ENCODE measurements at places on chromosomes 4 and X. TPM values are rescaled to one million over a fixed set of nuclear protein-coding genes. Genes with fewer than 3 reads are reported as not detected.

CSTF2 gene
- 16.1 TPM for total RNA-seq

PABPC1L2B gene
- 21.7 TPM for total RNA-seq

NPY5R gene
- total RNA-seq = 5.6 TPM

BEX5 gene
- total RNA-seq = 27.0 TPM

TMSB15A gene
- not detected for total RNA-seq

FATE1 gene
- total RNA-seq = 2.7 TPM

HTR2C gene
- total RNA-seq = 3.7 TPM

- no peak for DNase-seq
Measured at GRCh38 chr4:126776361-126776760, 856.4 kb upstream of the INTU start.

GRCh38 chr4:61860376-61860775 is 660.2 kb downstream of the ADGRL3 start:
- no peak for DNase-seq

DNA sequence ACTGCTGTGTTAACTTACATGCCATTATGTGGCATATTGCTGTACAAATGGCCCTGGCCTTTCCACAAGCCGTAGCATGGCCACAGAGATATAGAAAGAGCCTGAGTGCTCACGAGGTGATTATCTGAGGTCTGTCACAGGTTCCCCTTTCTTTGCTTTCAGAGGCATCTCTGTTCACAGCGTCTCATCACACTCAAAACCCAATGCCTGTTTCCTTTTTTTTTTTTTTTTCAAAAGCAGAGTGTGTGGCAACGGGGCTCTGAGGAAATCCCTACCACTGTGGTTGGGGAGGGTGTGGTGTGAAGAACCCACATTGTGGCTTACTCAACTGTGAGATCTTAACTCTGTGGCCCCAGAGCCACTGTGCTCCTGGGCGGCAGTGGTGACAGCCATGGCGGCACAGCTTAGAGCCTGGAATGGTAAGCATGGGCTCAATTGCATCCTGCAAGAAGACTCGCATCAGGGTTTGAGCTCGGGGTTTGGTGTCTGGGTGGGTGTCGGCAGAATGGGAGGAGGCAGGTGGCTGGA is 30.8 kb downstream of the RTL5 start:
- DNase-seq = no peak

DNA sequence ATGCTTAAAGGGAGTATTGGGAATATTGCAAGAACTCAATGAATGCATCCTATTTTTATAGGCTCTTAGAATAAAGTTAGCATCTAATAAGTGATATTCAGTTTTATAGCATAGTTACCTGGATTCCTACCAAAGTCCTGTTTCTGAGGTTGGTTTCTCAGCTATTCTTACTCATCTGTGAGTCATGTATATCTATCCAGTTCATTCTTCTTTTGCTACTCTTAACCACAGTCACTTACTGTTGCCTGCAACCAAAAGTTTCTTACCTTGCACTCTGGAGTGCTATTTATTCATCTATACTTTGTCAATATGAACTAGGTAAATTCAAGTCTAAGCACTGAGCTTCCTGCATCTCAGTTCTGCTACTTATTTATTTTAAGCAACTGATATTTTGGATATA is 322.5 kb downstream of the HS3ST1 start:
- no peak for DNase-seq

- no peak for DNase-seq
Measured at GRCh38 chrX:50180073-50180940, 20.5 kb downstream of the AKAP4 start.

GRCh38 chr4:73589261-73589847 is 30.9 kb downstream of the RASSF6 start:
- no peak for DNase-seq

DNA sequence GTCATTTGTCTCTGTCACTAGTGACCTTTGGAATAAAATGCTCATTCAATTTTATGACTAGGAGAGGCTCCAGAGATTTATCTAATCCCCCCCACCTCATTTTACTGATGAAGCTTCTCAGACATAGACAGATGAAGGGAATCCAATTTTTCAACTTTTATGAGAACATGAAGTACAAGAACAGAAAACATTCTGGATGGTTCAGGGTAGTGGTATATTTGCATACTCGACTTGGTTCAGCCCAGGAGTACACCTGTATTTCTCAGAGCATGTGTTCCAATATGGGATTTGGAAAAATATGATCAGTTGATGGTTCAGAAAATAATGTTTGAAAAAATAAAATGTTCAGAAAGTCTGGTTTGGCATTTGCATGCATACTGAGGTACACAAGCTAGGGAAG is 131.4 kb upstream of the GALNT7 start:
- DNase-seq = no peak

DNA sequence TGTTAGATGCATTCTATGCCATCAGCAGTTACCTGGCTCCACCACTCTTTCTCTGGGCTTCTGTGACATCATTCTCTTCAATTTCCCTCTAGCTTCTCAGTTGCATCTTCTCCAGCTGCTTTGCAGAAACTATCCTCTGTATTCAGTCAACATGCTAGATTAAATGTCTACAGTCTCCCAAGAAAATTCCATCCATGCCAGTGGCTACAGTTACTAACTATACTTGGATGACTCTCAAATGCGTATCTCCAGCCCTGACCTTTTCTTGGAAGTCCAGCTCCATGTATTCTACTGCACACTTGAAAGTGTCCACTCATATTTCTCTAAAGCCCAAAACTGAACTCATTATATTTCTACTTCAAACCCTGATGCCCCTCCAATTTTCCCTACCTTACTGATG is 232.3 kb upstream of the TENM3 start:
- DNase-seq = no peak

DNA sequence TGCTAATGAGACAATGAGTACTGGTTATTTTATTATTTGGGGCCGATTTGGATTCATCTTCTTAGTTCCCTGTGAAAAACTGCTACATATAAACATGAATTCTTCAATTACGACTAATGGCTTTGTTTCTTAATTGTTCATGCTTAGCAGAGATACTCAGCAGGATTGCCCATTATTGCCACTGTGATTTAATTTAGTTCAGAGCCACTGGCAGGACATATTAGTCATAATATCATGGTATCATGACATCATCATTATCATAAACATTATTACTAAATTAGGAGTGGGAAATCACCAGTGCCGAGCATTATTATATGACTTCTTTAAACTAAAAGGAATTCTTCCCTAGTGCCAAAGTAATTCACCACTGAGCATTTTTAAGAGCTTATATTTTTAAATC is 201.4 kb downstream of the SPOCK3 start:
- no peak for DNase-seq

DNA sequence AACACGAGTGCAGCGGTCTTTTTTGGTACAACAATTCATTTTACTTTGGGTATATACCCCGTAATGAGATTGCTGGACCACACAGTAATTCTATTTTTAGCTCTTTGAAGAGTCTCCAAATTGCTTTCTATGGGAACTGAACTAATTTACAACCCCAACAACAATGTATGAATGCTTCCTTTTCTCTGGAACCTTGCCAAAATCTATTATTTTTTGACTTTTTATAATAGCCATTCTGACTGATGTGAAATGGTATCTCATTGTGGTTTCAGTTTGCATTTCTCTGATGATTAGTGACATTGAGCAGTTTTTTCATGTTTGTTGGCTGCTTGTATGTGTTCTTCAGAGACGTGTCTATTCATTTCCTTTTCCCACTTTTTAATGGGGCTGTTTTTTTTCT is 240.8 kb downstream of the STK32B start:
- DNase-seq = no peak

DNA sequence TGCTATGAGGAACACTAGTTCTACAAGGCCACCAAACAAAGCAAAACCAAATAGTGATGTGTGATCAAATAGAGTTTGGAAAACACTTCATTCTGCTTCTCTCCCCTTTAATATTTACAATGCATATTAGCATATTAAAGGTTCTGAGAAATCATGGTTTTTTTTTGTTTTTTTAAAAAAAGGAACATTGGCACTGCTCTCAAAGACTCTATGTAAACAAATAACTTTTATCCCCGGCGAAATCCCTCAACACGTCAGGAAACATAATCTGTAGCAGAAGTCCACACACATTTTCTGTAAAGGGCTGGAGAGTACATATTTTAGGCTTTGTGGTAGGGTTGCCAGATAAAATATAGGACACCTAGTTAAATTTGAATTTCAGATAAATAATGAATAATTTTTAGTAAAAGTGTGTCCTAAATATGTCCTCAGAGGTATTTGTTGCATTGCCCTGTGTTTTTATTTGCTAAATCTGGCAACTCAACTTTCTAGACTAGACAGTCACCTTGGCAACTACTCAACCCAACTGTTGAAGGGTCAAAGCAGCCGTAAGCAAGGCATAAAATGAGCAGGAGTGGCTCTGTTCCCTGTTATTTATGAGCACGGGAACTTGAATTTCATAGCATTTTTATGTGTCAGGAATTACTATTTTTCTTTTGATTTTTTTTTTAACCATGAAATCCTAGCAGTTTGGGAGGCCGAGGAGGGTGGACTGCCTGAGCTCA is 8.6 kb downstream of the SPATA4 start:
- no peak for DNase-seq

- DNase-seq = no peak
Measured at GRCh38 chrX:154096140-154097002, 1.1 kb downstream of the MECP2 start.

GRCh38 chr4:99028187-99028586 is 32.7 kb downstream of the METAP1 start:
- DNase-seq = no peak

DNA sequence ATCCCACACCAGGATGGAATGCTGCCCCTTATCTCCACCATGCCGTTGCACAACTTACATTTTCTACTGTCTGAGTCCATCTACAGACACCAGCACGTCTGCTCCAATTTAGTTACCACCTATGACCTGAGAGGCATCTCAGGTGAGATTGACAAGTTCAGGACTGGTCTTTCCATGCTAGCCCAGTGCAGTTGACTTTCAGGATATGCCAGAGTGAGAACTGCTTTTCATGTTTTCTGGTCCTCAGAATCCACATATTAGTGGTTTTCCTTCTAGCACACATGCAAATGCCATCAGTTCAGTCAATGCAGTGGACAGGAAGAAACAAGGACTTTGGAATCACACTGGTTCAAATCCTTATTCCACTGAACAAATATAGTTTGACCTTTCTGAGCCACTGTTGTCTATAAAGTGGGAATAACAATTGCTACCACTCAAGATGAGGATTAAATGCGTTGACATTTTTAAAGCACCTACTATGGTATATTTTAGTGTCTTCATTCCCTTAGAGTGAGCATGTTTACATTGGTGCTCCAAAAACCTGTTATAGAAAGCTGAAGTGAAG is 38.1 kb upstream of the ANXA3 start:
- no peak for DNase-seq

DNA sequence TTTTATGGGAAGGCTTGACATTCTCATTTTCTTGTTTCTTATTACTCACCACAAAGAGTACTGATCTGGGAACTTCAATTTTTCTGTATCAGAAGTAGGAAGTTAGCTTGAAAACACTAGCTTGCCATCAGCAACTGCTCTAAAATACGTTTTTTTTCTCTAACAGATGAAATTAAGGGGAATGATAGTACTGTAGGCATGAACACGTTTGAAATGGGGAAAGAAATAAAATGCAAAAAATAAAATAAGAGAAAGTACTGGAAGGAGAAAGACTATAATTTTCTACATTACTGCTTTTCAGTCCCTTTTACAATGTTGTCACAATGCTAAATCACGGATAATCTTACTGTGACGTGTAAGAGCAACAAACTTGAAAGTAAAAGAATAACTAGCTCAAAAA is 1.5 kb downstream of the RADX start:
- DNase-seq = no peak

DNA sequence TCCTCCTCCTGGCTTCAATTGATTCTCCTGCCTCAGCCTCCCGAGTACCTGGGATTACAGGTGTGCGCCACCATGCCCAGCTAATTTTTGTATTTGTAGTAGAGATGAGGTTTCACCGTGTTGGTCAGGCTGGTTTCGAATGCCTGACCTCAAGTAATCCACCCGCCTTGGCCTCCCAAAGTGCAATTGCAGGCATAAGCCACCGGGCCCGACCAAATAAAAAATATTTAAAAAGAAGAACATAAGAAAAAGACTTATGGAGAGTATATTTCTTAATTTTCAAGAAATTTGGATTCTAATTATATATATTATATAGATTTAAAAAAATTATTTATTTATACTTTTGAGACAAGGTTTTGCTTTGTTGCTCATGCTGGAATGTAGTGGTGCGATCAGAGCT is 29.8 kb downstream of the N4BP2 start:
- DNase-seq = no peak

DNA sequence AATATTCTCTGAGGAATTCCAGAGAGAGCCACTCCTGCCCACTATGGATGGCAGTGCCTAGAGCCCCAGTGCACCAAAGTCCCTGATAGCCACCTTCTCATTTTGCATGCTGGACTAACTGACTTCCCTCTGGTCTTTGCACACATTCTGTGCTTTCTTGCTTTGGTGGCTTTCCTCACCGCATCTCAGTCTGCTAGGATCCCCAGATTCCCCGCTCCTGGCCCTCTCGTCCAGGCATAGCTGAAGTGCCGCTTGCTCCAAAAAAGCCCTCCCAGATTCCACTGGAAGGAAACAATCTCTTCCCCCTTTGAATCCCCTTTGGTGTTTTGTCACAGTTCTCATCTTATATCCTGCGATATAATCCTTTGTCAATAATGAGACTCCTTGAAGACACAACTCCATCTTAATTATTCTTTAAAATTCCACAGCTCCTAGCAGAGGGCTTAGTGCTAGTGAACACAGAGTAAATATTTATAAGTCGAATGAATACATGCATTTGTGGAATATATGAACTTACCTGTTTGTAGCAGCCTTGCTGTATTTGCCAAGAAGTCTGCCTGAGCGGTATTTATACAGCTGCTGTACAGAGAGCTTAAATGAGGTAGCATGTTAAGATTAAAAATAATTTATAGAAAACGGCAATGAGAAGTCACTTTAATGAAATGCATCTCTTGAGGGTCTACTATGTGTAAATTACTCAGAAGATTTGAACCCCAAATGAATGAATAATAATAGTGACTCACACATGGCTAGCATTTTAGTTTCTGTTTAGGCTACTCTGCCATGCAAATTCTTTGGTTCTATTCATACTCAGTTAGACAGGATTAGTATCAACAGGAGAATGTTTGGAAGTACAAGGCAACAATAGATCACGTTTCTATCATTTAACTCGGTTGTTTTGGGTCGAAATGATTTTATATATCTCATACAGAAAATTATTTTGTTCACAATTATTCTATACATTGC is 421.9 kb upstream of the TENM3 start:
- no peak for DNase-seq

DNA sequence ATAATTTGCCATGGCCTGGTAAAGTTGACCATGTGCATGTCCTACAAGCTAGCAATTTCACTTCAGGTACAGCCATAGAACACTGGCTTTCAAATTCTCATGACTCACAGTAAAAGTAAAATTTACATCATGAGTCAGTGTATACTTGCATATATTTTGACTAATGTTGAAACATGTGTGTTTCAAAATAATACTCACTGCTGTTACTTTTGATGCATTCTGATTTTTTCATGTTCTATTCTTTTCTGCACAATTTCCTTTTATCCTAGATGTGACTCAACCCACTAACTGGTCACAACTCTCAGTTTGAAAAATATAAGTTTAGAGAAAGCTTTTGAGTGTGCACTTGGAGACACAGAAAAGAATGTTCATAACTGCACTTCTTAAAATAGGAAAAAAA is 365.7 kb downstream of the FGF13 start:
- no peak for DNase-seq

All from dorsolateral prefrontal cortex (tissue), 122 donors.